ENCODE measurements at places on chromosomes 13 and 19.

DNA sequence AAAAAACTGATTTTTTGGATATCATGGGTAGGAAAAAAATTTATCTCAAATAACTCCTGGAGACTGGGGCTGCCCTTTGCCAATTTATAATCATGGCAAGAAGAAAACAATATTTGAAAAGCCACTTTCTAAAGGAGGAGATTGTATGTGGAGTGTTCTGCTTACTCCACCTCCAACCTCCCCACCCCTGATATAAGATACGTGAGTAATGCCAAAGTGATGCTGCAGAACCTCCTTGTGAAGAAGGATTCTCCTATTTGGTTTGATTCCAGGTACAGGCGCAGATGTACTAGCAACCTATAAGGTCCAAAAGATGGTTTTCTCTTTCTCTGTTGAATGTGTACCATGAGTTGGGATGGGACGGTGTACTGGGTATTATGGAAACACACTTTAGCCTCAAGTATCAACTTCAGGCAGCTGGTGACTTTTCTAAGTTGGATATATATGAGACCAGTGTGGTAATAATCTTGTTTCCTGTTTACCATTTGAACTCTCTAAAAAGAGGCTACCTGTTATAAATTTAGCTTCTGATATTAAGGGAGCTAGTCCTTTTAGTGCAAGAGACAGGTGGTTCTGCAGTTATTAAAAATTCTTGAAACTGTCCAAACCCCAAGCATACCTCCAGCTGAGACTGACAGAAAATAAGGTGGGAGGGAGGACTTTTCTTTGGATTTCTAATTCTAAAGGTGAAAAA is 724.0 kb upstream of the MIR17HG start:
- no peak for DNase-seq

GRCh38 chr13:36999054-36999714 is at the start of gene ALG5:
Gene ALG5 (minus strand): TSS chr13:36999340. CDS start chr13:36999300, 40 bp downstream.
- DNase-seq = peak; percentile 89

DNA sequence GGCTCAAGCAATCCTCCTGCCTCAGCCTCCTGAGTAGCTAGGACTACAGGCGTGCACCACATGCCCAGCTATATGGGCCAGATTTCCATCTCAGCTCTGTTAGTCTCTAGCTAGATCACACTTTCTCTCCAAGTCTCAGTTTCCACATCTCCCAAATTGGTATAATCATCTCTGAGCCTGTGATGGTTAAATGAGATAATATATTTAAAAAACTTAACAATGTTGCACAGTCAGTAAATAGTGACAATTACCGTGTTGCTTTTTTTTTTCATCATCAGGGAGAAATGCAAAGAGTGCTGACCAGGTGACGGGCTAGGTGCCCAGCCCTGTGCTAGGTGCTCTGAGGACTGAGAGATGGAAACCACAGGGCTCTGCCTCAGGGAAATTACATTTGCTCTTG is 36.9 kb upstream of the C19orf12 start:
- DNase-seq = no peak

GRCh38 chr19:12782424-12783290 is 7.3 kb upstream of the HOOK2 start:
- DNase-seq = peak; percentile 91

GRCh38 chr13:21361706-21362105 is 97.4 kb downstream of the ZDHHC20 start:
- no peak for DNase-seq

- peak; percentile 39 for DNase-seq
Observed at GRCh38 chr19:5170329-5170745, 170.3 kb downstream of the PTPRS start.

DNA sequence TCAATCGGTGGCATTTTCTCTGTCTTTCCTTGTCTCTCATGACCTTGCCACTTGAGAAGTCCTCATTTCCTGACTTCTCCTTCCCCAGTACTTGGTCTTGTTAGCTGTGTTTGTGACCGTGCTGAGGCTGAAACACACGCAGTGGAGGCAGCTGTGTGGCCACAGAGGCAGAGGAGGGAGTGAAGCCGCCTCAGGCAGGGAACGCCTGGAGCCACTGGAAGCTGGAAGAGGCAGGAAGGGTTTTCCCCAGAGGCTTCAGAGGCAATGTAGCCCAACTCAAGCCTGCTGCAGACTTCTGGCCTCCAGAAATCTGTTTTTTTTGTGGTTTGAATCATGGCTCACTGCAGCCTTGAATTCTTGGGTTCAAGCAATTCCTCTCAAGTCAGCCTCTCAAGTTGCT is 29.2 kb upstream of the ARGLU1 start:
- no peak for DNase-seq

DNA sequence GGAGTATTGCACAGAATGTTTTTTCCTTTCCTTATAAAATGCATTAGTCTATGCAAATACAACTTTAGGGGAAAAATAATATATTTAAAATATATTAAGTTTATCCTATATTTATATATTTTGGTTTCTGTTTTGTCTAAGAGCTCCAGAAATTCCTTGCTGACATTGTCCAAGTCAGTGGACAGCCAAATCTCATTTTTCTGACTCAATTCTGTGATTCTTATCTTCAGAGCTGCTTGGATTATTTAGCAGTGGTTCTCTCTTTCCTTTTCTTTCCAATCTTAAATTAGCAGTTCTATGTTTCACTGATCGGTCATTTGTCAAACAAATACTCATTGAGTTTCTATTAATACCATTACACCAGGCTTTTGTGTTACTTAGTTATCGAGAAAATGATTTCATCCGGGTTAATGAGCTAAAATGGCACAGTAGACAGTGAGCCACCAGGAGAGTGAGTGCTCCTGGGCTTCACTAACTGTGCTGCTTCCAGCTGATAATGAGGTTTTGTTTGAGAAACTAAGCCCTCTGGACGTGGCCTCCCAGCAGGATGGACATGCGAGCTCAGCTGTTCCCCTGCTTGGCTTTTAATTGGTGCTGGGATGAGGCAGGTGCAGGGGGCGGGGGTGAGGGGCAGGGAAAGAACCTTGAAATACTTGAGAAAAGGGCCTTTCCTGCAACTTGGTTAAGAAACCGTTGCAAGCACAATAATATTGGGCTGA is 44.0 kb downstream of the ATP11A start:
- no peak for DNase-seq

DNA sequence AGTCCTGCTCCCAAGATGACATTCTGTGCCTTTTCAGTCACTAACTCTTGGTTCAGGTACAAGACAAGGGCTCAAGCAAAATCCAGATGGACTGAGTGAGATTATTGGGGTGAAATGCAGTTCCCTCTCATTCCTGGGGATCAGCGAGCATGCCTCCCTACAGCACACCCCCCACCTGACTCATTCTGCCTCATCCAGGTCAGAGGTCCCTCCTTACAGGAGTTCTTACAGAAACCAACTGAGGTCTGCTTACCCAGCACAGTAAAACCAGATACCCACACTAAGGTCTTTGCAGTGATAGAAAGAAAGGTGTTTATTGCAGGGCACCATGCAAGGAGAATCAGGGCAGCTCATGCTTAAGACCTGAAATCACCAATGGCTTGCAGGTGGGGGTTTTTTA is 21.6 kb upstream of the MRI1 start:
- DNase-seq = no peak

- DNase-seq = no peak
Observed at GRCh38 chr13:110305949-110306339, 1.0 kb downstream of the COL4A1 start.

GRCh38 chr19:10615429-10616023 is 9.8 kb upstream of the SLC44A2 start:
- DNase-seq = no peak

DNA sequence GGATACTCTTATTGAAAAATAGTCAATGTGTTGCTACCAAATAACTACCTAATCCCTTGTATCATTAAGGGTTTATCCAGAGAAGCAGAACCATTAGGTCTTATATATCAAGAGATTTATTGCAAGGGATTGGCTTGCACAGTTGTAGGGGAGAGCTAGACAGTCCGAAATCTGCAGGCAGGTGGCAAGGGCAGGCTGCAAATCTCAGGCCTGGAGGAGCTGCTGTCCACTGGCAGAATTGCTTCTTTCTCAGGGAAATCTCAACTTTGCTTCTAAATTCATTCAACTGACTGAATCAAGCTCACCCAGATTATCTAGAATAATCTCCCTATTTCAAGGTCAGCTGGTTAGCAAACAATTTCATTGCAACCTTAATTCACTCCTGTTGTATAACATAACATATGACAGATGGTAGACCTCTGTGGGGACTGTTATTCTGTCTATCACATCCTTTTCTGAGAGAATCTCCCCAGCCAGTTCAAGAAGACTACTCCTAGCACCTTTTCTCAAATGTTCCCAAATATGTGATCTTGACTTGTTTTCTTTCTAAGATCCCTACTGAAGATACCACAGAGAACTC is 194.2 kb downstream of the NHLRC3 start:
- DNase-seq = no peak

DNA sequence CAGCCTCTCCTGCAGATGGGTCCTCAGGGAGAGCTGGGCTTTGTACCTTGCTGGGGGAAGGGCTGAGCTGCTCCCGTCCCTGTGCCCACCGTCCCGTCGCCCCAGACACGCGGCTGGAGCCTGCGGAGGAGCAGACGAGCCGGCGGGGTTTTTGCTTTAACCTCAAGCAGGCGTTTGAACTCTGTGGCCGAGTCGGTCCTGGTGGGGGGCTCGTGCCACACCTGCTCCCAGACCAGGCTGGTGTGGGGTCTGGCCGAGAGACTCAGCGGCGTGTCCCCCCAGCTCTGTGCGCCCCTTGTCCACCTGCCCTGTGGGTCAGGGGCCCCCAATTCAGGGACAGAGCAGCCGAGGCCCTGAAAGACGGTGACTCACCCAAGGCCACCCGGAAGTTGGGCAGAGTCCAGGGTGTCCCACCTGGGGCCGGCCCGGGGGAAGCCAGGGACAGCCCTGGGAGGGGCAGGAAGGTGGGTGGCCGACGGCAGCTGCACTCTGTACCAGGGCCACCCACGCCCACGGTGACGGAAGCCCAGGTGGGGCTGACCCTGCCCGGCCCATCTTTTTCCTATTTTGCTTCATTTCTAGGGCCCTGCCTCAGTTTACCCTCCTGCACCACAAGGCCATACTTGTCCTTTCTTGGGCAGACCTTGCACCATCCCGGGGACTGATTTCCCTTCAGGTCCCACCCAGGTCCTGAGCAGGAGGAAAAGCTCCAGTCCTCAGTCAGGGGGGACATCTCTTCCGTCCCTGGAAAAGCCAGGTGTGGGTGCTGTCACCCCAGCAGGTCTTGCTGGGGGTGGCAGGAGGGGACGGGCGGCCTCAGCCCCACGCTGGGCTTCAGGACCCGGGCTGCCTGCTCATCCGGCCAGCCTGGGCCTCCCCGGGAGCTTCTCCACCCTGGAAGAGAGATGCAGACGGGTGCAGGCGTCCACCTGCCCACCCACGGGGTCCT is 5.3 kb downstream of the EFNA2 start:
- no peak for DNase-seq

DNA sequence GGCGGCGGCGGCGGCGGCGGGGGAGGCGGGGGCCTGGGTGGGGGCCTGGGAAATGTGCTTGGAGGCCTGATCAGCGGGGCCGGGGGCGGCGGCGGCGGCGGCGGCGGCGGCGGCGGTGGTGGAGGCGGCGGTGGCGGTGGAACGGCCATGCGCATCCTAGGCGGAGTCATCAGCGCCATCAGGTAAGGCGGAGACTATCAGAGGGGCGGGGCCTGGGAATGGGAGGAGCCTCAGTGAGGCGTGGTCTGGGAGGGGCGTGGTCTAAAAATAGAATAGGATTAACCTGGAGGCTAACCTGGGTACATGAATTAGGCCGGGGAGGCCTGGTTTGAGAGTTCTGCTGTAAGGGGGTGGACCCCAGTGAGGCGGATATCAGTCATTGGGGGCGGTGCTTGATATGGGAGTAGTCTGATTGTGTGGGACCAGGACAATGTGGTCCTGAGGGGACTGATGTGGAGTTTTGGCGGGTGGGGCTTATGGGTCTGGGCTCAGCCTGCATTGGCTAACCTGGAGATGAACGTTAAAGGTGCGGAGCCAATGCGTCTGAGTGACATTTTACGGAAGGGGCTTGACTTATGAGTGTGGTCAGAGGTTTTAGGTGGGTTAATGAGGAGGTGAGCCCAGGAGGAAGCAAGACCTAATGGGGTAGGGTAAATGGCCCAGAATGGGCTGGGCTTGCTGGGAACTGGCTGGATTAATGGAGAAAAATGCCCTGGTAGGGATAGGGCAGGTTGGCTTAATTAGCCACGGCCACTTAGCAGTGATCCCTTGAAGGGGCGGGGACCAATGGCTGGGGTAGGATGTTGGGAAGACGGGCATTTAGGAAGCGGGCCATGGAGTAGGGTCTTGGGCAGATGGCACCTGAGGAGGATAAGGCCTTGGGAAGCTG is 1.4 kb downstream of the CAPNS1 start:
- peak; percentile 87 for DNase-seq

DNA sequence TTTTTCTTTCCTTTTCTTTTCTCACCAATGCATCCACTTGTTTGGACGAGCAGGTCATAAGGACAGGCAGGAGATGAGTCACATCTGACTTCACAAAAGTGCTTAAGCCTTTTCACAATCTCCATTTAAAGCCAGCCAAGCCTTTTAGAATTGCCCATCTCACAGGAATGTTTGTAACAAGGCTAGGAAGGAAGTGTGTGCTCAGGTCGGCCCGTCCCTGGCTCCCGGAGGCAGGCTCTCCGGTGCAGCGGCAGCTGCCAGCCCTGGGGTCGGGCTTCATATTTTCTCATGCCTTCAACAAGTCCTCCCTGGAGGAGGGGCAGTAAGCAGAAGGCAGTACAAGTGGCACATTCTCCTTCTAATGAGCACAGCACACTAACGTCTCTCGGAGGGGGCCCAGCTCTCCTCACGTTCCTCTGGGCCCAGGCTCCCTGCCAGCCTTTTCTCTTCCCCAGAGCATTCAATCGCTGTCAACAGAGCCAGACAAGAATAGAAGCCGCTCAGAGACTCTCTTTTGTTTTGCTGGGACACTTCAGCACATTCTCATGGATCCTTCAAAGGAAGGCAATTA is 180.5 kb downstream of the COL4A1 start:
- DNase-seq = no peak
